Breast epithelium (tissue), 4 donors: ENCODE measurements at places on chromosomes 5 and 9. TPM values are rescaled to one million over a fixed set of nuclear protein-coding genes. Genes with fewer than 3 reads are reported as not detected.

CA9 gene
- total RNA-seq, result 0.16 TPM

DNA sequence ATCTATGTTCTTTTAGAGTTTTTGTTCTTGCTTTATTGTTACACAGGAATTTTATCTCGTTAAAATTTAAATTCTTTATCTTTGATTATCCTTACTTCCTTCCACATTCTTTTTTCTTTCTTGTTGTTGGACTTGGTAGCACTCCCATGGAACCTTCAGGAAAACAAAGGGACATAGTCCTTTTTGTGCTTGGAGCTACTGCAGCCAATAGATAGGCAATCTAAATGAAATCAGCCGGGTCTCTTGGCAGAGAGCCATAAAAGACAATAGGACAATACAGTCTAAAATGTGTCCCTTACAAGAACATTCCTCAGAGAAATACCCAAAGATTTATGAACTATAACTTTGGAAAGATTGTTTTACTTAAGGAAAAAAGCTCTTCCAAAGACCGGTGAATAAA is 548.1 kb upstream of the C9orf72 start:
- DNase-seq, result no peak

DNA sequence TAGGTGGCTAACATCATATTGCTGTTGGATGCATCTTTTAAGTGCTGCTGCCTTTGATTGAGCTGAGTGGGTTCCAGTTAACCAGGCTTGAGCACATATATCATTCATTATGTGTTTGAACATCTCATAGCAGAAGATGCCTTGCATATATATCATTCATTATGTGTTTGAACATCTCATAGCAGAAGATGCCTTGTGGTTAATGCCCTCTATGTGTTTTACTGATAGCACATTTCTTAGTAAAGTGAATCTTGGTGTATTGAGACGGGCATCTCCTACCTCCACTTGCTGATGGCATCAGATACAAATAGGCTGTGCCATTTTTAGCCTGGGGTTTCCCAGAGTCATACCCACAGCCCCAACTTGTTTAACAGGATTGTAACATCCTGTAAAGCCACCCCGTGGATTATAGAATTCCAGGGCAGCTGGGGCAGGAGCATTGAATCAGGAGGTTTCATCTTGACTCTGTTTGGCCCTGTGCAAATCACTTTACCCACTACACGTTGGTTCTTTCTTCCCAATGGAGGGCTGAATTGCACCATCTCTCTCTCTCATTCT is 26.5 kb downstream of the MTAP start:
- no peak for DNase-seq

DNA sequence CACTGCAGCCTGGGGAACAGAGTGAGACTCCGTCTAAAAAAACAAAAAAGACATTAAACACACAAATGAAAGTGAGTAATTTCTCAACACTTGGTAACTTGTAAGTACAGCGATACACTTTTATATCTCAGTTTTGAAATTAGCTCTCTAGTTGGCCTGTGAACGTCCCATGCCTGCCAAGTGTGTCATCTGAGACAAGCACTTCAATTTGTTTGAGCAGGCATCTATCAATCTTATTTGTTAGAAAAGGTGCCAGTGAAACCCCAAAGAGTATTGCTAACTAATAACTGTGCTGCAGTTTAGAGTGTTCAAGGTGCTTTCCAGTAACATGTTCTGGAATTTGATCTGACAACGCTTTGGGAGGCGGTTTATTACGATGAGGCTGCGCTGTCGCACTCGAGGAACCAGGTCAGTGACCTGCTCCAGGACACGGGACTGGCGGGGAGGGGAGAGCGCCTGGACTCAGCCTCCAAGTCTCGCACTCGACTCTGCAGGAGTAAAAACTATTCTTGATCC is 1.1 kb upstream of the SPIN1 start:
- DNase-seq, result no peak

- no peak for DNase-seq
Observed at GRCh38 chr9:123102375-123103113, 69.1 kb downstream of the GPR21 start.

FIBCD1 gene
- 0.44 TPM for total RNA-seq
